ENCODE measurements at places on chromosomes 7 and 10.

- peak; percentile 46 for DNase-seq
Measured at GRCh38 chr10:74750848-74751274, 75.5 kb upstream of the KAT6B start.

DNA sequence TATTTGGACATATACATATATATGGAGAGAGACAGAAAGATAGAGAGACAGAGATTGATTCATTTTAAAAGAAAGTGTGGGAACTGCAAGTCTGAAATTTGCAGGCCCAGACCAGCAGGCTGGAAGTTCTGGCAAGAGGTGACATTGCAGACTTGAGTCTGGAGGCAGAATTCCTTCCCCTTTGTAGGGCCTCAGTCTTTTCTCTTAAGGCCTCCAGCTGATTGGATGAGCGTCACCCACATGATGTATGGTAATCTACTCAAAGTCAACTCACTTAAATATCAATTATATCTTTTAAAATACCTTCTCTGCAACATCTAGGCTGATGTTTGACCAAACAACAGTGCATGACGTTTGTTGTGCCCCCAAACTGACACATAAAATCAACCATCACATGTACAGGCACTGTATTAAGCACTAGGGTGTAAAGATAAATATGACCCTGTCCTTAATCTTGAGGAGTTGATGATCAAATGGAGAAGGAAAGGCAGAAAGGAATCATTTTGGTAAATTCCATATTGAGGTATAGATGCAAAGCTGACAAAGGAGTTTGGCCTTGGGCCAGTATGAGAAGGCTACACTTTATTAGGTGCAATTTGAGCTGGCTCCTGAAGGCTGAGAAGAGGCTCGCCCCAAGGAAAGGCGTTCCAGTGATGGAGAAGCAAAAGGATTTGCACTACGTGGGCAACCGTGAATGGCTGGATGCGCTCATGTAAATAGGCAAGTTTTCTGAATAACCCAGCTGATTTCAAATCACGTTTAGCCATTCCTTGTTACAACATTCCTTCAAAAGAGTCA is 52.6 kb downstream of the BPGM start:
- no peak for DNase-seq

- no peak for DNase-seq
Measured at GRCh38 chr7:73626814-73627213, 2.5 kb upstream of the MLXIPL start.

- DNase-seq: peak; percentile 26
Measured at GRCh38 chr7:38127216-38128207, 50.5 kb upstream of the STARD3NL start.

DNA sequence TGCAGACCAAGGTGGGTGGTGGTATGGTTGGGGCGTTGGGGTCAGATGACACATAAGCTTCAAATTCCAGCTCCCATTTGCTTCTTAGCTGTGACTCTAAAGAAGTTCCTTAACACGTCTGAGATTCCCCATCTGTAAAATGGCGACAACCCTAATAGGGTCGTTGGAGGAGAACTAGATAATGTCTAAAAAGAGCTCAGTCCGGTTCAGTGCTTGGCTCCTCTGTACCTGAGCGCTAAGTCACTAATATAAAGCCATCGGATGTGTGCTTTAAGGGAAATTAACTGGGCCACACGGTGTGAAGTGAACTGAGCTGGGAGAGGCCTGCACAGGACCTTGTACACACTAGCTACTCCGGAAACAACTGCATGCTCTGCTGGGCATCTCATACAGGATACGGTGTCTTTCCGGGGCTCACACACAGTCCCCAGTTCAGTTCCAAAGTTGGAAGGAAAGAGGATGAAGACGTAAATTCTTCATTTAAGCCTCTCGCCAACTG is 476 bp upstream of the ZFYVE27 start:
- DNase-seq: no peak

DNA sequence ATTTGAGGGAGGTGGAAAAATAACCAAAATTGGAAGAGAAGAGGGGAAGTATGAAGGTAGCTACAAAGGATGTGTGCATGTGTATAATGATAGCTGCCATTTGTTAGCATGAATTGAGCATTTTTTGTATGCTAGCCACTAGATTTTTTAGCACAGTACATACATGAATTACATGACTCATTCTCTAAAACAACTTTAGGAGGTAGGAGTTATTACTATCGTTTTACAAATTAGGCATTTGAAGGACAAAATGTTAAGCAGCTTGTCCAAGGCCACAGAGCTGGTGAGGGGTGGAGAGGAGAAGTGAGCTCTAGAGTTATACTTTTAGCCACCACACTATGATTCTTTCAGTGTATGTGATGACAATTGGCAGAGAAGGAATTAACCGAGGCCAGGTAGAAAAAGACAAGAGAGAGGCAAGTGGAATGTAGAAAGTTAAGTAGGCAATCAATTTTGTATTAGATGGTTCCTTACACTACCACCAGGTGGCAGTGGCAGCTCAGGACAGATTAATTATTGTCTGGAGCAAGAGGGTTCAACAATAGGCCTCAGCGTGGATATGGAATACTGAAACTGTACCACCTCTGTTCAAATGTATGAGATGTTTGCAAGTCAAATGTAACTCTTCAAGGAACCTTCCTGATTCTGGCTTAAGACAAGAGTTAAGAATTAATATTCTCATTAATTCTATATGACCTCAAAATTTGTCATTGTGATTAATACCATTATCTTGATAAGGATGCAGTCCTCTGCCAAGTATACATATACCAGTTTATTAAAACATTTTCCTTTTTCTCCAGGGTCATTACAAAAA is 128.0 kb downstream of the MBL2 start:
- DNase-seq: peak; percentile 41

- no peak for DNase-seq
Measured at GRCh38 chr7:88689821-88690220, 69.7 kb upstream of the ZNF804B start.

DNA sequence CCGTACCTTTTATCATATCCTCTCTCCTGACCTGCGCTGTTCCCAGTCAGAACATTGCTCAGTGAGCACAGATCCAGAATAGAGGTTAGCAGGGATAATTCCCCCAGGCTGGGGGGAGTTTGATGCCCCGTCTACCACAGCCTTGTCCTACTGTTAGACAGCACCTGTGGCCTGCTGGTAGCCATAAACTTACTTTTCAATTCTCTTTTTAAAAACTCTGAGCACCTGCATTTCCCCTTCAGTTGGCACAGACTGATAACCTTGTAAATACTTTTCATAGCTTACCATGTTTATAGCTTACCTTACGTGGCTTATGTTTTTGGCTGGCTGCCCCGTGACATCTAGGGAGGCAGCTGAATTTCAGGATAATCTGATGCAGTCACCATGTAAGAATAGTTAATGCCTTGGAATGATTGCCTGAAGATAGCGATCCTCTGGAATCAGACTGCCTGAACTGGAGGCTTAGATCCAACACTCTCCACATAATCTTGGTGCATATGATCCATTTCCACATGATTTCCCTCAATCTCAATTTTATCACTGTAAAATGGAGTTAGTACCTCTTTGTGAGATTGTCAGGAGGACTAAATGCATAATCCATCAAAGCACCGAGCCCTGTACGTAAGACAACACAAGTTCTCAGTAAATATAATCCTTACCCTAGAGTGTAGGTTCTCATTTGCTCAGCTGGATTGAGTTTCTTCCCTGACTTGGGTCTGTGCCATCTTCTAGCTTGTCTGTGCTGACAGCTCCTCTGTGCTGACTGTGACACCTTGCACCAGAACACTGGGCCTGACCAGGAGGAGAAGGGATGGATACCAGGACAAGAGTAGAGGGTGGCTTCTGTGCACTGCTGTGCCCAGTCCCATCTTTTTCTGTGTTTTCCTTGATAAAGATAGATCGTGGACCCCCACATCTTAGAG is 111.7 kb upstream of the GJD4 start:
- no peak for DNase-seq

GRCh38 chr10:131206111-131206995 is 105.2 kb downstream of the TCERG1L start:
- no peak for DNase-seq

DNA sequence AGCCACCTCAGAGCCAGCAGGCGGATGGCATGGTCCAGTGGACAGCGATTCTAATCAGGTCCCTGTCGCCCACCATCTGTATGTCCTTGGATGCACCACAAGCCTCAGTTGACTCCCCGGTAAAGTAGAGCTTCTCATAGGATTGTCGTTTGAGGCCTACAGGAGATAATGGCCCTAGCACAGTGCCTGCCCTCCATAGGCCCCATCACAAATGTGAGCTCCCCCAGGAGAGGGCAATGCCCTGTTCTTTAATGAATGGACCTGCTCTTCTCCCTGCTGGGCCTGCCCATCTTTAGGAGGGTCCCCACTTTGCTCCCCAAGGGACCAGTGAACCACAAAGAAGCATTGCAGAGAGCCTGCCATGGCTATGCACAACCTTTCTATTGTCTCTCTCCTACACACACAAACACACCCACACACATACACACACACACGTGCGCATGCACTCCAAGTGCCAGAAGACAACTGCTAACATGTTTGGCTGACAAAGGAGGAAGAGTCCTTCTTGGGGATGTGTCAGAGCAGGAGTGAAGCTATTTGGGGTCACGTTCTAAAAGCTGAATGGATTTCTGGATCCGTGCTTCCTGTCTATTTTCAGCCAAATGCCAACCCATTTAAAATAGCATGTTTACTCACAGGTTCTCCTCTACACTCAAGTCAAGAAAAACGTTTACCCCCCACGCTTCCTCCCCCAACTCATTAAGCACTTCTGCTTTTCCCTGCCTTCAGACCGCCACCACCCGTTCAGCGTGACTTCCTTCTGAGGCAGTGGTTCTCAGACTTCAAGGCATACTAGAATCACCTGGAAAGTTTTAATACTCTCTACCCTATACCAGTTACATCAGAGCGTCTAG is 196.1 kb downstream of the GRID1 start:
- peak; percentile 7 for DNase-seq

- no peak for DNase-seq
Measured at GRCh38 chr10:31209478-31209877, 109.5 kb upstream of the ZEB1 start.

GRCh38 chr10:129756912-129757901 is 206.9 kb downstream of the EBF3 start:
- no peak for DNase-seq

GRCh38 chr7:38306171-38306570 is 32.7 kb upstream of the TARP start:
- no peak for DNase-seq

GRCh38 chr7:74324531-74325209 is 35.5 kb downstream of the CLIP2 start:
- no peak for DNase-seq

DNA sequence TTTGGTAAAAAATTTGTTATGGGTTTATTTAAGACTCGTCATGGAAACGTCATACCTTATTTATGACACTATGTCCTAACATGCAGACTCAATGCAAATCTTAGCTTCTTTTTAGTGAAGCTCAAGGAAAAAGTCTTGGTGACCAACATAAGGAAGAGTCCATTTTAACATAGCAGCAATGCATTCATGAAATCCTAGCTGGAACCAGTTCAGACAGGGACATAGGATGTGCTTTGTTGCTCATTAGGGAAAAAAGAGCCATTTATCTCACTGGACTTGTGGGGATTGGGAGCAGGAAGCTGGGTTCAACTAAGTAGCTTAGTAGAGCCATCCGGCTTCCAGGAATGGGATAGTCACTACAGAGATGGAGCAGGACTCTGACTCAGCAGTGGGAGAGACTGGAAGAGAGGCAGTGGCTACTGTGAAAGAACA is 100.7 kb upstream of the DKK1 start:
- no peak for DNase-seq

GRCh38 chr10:6390213-6390845 is 187.6 kb downstream of the PFKFB3 start:
- DNase-seq: no peak

DNA sequence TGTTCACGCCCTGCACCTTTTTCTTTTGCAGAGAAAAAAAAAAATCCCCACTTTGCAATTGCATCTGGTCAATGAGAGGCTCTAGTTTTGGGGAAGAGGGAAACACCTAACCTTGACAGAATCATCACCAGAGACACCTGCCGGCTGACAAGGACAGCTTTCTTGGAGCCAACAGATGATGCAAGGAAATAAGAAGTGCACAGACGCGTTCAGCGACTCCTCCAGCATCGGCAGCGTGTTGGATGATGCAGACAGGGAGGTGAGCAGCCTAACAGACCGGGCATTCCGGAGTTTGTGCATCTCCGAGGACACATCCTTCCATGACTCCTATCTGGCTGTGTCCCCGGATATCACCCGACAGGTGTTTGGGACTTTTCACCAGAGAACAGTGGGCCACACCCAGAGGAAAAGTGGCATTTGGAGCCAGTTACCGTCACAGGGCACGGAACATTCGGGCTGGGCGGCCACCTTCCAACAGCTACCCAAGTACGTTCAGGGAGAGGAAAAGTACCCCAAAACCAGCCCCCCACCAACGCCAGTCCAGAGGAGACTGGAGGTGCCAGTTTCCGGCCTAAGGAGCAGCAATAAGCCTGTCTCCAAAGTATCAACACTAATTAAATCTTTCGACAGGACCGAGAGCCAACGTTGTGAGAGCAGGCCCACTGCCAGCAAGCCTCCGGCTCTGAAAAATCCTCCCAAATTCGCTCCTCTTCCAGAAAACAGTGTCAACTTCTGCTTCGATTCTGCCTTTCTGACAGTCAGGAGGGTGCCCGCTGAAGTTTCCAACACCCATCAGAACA is 23.6 kb downstream of the C10orf71 start:
- DNase-seq: no peak

DNA sequence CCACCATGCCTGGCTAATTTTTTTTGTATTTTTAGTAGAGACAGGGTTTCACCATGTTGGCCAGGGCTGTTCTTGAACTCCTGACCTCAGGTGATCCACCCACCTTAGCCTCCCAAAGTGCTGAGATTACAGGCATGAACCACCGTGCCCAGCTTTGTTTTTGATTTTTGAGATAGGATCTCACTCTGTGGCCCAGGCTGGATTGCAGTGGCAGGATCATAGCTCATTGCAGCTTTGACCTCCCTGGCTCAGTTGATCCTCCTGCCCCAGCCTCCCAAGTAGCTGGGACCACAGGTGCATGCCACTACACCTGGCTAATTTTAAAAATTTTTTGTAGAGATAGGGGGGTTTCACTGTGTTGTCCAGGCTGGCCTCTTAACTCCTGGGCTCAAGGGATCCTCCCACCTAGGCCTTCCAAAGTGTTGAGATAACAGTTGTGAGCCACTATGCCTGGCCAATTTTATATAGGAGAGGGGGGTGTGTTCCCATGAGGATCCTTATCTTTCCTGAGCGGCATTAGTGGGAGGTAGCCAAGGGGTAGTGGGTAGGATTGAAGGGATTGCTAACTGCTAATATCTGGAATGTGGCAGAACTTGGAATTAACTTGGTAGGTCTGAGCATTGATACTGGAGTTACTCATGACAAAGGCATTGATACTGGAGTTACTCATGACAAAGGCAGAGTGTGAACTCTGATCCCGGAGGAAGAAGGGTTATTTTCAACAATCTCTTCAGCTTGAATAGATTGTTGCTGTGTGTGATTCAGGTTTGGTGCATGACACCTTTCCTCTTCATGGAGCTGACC is 1.0 kb upstream of the NOLC1 start:
- DNase-seq: no peak

Measured in GM12865 (cell line).